ENCODE measurements at places on chromosomes 11 and 22.

GRCh38 chr11:12094872-12095800 is 15.3 kb upstream of the MICAL2 start:
- no peak for DNase-seq

DNA sequence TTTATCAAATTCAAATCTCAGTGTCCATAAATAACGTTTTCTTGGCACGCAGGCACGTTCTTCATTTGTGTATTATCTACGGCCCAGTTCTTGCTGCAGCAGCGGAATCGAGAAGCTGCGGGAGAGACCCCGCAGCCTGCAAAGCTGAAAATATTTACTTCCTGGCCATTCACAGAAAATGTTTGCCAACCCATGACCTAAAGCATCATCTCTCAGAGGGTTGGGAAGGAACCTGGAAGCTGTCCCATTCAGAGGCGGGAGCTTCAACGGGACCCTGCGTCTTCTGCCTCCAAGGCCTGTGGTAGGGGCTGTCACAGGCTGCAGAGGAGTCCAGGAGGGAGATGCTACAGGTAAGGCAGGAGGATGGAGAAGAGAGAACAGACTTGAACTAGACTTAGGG is 319.2 kb downstream of the MN1 start:
- DNase-seq, result no peak

GRCh38 chr11:117017456-117017855 is 80.8 kb downstream of the SIK3 start:
- no peak for DNase-seq

DNA sequence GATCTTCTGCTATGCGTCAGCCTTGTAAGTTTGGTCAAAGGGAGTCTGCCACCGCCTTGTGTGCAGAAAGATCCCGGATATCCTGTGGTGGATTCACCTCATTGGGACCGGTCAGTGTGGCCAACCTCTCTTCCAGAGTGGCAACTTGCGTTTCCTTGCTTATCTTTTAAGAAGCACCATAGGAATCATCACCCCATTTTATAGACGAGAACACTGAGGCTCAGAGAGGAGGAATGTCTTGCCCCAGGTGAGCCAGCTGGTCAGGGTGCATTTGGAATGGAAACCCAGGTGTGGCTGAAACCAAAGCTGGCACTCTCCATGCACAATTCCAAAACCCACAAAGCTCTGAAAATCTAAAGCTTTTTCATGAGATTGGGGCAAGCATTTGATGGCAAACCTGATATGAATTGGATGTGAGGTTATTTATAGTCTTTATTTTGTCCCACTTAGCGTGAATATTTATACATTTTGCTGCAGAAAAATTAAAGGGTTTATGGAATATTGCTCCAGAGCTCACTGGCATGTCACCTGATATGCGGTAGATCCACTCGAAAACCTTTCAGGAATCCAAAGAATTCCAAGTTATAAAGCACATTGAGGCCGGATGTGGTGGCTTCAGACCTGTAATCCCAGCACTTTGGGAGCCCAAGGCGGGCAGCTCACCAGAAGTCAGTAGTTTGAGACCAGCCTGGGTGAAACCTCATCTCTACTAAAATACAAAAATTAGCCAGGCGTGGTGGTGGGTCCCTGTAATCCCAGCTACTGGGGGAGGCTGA is 12.1 kb upstream of the EIF3D start:
- peak; percentile 64 for DNase-seq

DNA sequence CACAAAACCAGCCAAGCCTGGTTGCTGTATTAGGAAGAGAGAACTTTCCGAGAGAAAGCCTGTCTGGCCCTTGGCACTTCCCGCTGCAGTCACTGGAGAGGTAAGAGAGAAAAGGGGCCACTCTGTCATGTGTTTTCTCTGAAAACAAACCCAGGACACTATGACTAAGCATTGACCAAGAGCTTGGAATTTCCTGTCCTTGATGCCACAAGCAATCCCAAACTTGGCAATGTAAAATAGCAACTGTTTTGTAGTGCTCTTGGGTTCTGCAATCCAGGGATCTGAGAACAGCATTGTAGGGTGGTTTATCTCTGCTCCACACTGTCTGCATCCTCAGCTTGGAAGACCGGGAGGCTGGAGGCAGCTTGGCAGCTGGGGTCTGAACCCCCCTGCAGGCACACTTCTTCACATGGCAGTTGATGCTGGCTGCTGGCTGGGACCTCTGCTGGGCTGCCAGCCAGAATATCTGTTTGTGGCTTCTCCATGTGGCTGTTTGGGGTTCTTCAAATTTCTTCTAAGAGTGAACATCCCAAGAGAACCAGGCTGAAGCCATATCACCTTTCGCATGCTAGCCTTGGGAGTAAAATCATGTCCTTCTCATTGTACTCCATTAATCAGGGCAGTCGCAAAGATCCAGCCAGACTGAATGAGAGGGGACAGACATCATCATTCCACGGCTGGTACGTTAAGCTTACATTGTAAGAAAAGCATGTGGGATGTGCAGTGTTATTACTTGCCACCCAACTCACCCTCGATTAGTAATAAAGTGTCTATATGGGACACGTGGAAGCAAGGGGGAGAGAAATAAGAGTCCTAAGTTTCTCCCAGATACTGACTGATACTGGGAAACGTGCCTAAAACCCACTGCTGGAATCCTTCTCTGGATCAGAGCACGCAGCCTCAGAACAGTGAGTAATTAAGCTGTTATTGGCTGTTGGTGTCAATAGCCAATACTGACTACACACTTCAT is 537.4 kb upstream of the B3GAT1 start:
- peak; percentile 13 for DNase-seq

DNA sequence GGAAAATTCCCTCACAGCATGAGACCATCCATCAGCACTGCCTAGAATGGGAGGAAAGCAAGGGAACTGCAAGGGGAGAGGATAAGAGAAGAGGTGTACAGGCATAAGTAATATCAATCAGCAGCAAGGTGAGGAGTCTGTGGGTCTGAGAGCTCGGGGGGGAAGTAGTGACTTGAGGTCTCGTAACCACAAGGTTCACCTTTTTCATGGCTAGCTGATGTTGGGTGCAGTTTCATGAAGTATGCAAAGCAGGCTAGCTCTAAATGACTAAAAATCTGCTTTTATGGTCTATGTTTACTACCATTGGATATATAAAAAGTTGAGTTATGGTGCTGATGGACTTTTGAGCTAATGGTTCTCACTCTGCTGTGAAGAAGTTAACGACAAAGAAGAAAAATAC is 35.8 kb downstream of the OR4C6 start:
- DNase-seq, result no peak

- DNase-seq, result no peak
Measured at GRCh38 chr11:110071197-110071596, 22.0 kb upstream of the ZC3H12C start.

GRCh38 chr22:37230673-37231405 is 13.2 kb downstream of the RAC2 start:
- DNase-seq, result no peak

GRCh38 chr11:60895687-60896086 is 10.7 kb downstream of the PRPF19 start:
- DNase-seq, result no peak

GRCh38 chr11:16977136-16977993 is 36.8 kb downstream of the PLEKHA7 start:
- DNase-seq, result no peak

GRCh38 chr11:5467527-5467926 is 18.4 kb downstream of the OR51I2 start:
- DNase-seq, result no peak

DNA sequence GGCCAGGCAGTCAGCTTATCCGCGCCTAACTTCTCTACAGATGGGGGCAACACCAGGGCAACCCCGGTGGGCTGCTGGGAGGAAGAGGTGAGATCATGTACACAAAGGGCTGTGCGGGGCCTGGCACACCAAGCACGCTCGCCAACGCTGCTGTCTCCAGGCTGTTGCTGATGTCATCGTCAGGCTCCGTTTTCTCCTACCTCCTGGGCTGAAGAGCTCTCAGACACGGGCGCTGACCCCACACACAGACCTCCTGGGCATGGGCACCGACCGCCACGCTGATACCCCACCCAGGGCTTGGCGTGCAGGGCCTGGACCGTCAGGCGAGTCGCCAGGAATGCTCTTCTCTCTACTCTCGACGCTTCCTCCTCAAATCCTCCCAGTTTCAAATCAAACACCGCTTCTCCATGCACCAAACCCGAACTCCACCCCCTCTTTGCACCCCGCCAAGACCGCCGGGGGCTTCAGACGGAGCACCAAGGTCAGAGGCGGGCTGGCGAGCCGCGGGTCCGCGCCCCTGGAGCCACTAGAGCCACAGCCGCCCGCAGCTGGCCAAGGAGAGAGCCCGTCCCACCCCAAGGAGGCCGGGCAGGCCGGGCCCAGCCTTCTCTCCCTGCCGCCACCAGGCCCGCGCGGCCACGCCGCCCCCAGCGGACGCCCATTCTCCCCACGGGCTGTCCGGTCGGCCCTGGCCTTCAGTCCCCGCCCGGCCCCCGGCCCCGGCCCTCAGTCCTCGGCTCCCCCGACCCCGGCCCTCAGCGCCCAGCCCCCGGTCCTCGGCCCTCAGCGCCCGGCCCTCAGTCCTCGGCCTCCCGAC is 772 bp downstream of the SBF1 start:
- peak; percentile 61 for DNase-seq

DNA sequence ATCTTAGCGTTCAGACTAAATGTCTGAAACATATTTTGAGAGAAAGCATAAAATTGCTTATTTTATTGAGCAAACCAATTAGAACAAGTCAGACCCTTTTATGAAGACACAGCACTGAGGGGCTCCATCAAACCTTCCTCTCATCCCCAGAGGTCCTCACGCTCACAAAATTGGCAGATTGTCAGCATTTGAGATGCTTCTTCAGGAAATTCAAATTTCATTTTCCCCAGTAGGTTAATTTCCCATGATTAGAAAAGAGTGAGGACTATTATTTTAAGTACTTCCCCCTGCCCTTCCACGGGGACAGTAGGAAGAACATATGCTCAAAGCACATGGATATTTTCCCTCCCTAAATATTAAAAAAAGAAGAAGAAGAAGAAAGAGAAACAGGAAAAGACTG is 851.8 kb downstream of the BRD1 start:
- DNase-seq, result no peak

DNA sequence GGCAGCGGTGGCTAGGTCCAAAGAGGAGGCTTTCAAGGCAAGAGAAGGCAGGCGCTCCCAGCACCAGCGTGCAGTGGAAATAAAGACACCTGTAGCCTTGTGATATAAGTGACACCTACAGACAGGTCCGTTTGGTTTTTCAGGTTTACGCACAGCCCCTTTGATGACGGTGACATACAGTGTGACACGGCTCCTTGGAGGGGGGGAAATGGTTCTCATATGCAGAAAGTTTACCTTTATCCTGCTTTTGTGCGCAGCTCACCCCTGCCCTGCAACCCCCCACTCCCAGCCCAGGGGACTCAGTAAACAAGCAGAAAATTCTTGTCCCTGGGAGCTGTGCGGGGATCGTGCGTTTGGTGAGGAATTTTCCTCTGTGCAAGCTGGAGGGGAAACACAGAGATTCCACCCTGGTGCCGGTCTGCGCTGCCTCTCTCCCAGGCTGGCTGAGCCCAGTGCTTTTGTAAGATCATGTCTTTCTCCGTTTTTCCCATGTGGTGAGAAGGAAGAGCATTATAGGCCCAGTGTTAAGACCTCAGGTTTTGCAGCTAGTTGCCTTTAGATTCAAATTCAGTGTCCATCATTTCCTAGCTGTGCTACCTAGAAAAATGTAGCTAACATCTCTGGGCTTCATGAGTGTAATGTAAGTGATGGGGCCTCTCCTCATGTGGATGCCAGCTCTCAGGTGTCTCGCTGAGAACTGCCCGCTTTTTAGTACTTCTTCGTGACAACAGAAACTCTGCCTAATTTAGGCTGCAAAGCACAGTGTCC is at the start of gene ELF5:
ELF5 (minus strand) TSS at position 113 of the 768 bp plus-strand sequence. CDS start 8,045 bp downstream, outside the sequence.
- DNase-seq, result no peak

DNA sequence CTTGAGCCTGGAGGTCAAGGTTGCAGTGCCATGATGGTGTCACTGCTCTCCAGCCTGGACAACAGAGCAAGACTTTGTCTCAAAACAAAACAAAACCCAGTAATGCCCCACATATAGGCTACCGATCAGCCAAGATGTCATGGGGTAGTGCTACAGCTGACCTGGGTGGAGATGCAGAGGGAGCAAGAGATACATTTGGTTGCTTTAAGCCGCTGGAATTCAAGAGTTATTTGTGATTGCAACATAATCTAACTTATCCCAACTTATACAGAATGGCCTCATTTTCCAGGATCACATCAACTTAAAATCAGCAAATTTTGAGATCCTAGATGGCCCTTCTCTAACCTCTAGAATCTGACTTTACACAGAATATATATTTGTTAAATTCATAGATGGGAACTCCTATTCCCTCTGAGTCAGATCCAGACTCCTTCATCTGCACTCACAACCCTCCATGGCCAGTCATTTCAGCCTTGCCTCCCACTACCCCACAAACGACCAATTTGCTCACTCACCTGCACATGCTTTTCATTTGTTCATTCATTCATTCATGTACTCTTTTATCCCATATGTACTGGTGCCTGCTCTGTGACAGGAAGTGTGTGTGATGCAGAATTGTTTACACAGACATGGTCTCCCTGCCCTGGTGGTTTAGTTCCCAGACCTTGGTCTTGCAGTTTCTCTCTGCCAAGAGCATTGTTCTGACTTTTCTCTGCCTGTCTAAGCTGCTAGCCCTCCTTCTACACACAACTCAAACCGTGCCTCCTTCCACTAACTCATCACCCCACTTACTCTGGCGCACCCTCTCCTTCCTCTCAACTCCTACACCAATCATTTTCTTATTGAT is 24.1 kb upstream of the APLNR start:
- no peak for DNase-seq

DNA sequence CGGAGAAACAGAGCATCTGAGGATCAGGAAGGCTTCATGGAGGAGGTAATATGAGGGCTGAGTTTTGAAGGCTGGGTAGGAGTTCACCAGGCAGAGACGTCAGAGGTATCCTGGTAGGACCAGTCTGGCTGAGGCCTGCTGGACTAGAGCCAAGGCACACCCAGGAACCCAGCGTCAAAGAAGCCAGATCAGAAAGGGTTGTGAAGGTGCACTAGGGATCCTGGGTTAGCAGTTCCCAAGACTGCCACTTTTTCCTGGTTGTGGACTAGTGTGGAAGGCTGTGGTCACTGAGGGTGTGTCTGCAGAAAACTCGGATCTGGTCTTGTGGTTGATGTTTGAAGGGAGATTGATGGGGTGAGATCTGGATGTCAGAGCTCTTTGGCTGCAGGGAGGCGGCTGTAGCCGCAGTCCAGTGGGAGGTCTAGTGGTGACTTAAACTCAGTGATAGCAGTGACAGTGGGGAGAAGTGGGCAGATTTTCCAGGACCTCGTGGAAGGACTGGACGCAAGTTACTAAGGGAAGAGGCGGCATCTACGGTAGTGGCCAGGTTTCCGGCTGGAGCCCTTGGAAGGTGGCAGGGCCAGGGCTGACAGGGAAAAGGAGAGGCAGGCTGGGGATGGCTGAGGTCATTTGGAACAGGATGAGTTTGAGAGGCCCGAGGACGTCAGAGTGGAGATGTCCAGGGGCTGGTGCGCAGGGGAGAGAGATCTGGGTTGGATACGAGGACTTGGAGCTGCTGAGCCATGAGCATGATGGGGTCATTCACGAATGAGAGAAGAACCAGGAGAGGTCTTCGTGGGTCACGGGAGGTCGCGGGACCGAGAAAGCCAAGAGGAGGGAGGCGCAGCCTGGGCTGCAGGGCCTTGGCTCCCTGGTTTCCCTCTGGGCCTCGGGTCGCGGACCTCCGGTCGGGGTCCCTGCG is 10.9 kb downstream of the RELA start:
- DNase-seq, result peak; percentile 43

- no peak for DNase-seq
Measured at GRCh38 chr22:43304831-43305590, 38.2 kb downstream of the SCUBE1 start.

Measured in EL (cell line).